Stimulated activated CD8-positive, alpha-beta memory T cell treated with anti-CD3 and anti-CD28 coated beads, Interleukin-4, amount 100 ng/mL, for 1 hour (primary cell): ENCODE measurements at places on chromosomes 4 and X.

DNA sequence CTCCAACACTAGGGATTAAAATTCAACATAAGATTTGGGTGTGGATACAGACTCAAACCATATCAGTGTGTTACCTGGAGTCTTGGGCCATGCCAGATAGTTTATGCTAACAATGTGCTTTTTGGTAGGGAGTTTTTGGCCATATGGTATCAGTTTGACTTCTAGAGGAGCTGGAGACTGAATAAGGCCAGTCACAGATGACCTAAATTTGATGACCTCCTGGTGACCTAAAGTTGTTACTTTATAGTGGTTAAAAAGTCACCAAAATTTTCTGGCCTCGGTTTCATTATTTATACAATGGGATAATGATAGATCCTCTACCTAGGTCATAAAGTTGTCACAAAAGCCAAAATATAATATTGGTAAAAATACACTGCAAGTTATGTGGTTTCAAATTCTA lies 877.1 kb downstream of the RAPGEF2 start:
- no peak for DNase-seq

- DNase-seq, result no peak
Measured at GRCh38 chr4:41957634-41958033, 22.4 kb downstream of the TMEM33 start.

GRCh38 chr4:90357117-90357710 lies 230.0 kb downstream of the CCSER1 start:
- DNase-seq, result no peak

- DNase-seq, result no peak
Measured at GRCh38 chrX:130176354-130176776, 4.6 kb downstream of the RAB33A start.

DNA sequence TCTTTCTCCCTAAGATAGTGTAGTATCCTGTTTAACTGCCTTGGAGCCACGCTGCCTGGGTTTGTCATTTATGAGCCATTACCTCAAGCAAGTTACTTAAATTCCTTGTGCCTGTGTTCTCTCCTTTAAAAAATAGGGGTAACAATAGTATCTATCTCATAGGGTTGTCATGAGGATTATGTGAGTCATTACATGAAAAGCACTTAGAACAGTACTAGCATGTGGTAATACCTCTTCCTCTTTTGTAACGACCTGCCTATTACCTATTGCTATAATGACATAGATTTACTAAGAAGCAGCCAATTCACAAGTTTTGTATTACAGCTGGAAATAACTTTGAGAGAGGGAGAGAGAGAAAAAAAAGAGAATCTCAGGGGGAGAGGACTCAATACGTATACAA lies 834.7 kb downstream of the RAPGEF2 start:
- no peak for DNase-seq

GRCh38 chr4:6278801-6279197 lies 9.1 kb downstream of the WFS1 start:
- no peak for DNase-seq

- no peak for DNase-seq
Measured at GRCh38 chrX:53262918-53263394, 18.4 kb downstream of the IQSEC2 start.

GRCh38 chr4:11507920-11508319 lies 79.2 kb upstream of the HS3ST1 start:
- DNase-seq, result no peak

- DNase-seq, result no peak
Measured at GRCh38 chr4:81166458-81167160, 48.4 kb downstream of the PRKG2 start.

- no peak for DNase-seq
Measured at GRCh38 chr4:165288226-165288625, 39.2 kb upstream of the MSMO1 start.

DNA sequence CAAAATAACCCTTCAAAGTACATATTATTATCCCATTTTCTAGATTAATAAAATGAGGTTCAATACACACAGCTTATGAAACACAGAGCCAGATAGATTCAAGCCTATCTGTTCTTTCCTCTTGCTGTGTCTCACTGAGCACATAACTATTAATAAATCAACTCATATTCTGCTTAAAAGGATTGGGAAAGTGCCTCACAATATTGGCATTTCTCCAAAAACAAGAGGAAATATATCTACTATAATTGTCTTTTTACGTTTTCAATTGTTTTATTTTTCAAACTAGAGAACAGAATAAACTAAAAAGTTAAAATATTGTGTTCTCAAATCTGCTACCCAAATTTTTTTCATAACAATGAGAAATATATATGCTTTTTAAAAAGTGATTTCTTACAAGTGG lies 15.8 kb downstream of the DCHS2 start:
- no peak for DNase-seq

DNA sequence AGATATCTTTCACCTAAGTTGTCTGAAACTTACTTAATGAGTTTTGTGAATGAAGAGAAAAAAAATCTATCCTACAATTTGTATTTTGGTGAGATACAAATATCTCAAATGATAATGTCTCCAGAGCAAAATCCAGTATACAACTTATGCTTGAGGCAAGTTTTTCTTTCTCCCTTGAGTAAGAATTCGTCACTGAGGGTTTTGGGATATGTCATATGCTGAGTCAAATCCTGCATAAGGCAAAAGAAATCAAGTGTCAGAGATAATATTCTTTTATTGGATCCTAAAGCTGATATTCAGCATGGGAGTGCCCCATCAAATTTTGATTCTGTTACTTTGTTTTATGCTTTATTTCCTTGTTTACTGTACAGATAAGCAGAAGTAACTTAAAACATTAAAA lies 1308.6 kb downstream of the ARAP2 start:
- DNase-seq, result no peak

DNA sequence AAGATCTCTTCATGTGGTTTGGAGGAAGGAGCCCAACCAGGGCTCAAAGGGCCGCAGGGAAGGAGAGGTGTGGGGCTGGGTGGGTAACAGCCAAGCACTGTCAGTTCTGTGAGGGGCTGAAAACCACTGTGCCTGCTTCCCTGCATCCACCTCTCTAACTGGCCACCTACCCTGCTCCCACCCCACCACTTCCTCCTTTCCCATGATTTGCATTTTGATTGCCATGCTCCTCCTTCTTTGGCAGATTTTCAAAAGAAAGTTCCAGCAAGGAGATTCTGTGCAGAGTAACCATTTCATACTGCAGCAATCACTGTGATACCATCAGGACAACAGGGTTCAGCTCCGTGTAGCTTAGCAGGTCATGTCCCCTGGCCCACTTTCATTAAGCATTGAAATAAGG lies 1.8 kb downstream of the ZNF674 start:
- no peak for DNase-seq

GRCh38 chr4:103802766-103803165 lies 83.0 kb upstream of the TACR3 start:
- no peak for DNase-seq

GRCh38 chr4:126061655-126062054 lies 746.9 kb downstream of the FAT4 start:
- DNase-seq, result no peak

- no peak for DNase-seq
Measured at GRCh38 chr4:48913346-48913745, 6.8 kb upstream of the OCIAD2 start.

DNA sequence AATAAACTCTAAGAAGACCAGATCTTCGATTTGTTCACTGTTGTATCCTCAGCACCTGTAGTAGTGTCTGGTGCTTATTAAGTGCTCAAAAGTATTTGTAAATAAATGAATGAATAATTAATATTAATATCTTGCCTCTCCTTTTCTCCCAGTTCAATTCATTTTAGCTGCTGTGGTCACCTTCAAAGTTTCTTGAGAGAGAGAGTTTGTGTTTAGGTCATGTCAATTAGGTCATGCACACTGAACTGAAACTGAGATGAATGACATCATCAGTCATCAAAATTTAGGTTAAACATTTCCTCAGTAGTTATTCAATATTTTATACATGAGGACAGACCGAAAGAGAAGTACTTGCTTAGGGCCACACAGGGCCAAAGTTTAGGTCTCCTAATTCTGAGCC lies 73.5 kb downstream of the ANXA3 start:
- no peak for DNase-seq

GRCh38 chrX:140762061-140762460 lies 52.5 kb downstream of the LINC00632 start:
- DNase-seq, result no peak

DNA sequence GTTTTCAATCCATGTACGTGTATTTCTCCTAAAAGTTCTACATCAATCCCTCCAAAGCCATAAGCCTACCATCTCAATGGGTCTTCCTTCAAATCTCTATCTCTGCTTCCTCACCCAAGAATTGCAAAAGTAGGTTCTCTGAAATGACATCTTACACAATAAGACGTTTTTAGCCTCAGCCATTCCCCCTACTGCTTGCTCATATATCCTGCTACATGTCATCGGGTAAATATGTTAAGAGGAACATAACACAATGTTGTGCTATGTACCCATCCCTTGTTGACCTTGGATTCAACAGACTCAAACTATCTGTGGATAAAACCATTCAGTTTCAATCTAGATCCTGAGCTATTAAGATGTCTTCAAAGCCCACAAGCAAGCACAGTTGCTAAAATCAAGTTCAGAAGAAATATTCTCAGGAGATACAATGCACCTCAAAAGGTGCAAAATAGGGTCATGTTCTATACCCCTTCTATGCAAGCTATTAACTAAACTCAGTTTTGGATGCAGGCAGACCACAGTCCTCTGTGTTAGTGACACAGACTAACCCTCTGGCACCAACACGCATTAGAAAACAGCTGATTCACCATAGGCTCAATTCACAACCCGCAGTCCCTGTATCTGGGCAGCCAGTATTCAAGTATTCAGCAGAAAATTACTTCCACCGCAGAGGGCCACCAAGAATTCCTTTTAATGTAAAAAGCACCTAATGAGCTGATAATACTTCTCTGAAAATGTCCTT lies 56.8 kb downstream of the CD99L2 start:
- no peak for DNase-seq

DNA sequence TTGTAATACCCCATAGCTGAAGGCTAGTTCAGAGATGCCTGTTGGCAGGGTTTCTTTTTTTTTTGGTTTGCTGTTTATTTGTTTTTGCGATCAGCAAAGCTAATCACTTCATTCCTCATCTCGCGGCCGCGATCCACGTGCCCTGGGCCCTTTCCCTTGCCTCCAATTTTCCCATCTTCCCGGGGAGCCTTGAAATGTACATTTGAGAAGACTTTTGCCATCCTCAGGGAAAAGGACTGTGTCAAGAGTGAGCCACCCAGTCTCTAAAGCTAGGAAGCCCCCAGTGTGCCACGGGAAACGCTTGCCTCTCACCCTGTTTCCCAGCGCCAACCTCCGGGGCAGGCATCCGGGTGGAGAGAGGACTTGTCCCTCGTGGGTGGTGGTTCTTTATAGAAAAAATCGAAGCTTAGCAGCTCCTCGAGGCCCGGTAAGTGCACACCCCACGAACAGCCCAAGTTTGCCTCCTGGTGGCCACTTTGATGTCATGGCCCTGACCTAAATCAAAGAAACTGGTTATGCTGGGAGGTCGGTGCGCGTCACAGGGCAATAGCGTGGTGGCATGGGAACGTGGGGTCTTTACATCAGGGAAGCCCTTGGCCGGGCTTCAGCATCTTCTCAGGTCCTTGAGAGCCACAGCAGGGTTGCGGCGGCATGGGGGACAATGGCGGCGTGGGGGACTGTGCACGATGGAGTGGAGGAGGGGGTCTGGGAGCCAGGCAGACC lies 42.0 kb downstream of the MAP7D3 start:
- no peak for DNase-seq

DNA sequence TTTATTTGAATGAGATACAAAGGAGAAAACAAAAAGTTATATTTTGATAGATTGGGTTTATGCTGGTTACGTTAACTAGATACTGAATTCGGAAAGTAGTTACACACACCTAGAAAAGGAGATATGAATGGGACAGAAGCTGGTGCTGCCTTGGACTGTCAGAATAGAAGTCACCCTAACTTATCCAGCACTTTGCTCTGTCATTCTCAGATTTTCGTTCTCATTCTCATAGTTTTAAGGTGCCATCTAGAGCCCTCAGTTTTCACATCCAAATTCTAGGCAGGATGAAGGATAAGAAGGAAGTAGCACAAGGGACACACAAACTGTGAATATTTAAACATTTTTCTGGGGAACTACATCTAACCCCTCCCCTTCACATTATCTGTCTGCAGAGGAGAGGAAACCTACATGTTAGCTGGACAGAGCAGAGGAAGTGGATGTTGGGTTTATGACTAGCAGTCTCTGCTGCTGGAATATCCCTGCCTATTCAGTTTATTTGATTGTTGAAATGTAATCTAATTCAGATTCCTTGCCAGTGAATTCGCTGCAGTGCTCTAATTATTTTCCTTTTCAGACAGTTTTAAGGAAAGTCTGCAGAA lies 521.9 kb downstream of the FAT4 start:
- DNase-seq, result no peak

GRCh38 chrX:101419489-101419888 lies 11.5 kb downstream of the HNRNPH2 start:
- no peak for DNase-seq

DNA sequence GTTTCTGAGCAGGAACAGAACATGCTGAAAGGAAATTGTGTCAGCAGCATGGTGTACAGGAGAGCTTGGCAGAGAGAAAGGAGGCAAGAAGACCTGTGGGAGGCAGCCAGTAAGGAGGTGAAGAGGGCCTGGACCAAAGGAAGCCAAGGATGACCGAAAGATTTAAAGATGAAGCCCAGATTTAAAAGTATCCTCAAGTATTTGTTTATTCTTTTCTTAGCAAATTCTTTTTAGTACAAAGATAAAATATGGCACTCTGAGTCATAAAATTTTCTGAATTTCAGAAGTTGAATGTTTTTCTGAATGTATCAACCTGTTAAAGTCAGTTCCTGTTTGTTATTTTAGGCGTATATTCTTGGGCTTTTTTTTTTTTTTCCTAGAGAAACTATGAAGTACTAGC lies 3.5 kb downstream of the PKD2 start:
- no peak for DNase-seq

DNA sequence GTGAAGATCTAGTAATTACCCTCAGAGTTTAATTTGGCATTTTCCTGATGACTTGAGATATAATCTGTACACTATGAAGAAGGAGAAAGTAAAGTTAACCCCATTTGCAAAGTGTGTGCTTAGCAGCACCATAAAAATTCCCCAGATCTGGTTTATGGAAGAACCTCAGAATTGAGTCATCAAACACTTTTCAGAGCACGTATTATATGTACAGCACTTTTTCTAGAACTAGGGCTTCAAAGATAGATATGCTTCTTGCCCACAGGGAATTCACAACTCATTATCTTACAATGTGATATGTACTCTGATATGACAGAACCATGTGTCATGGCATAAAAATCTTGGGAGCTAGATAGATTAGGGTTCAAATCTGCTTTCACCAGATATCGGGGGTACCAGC lies 150.9 kb downstream of the SLC10A7 start:
- no peak for DNase-seq

DNA sequence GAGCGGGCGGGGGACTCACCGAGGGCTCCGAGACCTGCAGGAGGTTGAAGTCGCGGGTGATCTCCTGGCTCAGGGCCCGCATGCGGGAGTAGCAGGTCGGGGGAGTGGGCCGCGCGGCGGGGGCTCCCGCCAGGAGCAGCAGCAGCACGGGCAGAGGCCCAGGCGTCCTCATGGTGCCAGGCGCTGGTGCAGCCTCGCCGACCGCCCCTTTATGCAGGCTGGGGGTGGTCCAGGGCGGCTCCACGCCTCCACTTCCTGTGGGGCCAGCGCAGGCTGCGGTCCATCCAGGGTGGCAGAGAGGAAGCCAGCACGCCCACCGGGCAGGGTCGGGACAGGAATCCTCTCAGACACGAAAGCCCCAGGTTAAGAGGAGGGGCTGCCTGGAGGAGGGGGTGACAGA lies at the start of gene CYTL1:
TSS of gene CYTL1 (minus strand) at position 185 of the 400 bp plus-strand sequence. CDS start at position 172, 13 bp downstream.
- DNase-seq, result no peak
